ENCODE measurements at places on chromosomes 1 and 21.

GRCh38 chr21:45994759-45995685, 13.5 kb downstream of the COL6A1 start:
- DNase-seq, result no peak

- DNase-seq, result no peak
Observed at GRCh38 chr1:84010136-84010535, 11.2 kb upstream of the TTLL7 start.

DNA sequence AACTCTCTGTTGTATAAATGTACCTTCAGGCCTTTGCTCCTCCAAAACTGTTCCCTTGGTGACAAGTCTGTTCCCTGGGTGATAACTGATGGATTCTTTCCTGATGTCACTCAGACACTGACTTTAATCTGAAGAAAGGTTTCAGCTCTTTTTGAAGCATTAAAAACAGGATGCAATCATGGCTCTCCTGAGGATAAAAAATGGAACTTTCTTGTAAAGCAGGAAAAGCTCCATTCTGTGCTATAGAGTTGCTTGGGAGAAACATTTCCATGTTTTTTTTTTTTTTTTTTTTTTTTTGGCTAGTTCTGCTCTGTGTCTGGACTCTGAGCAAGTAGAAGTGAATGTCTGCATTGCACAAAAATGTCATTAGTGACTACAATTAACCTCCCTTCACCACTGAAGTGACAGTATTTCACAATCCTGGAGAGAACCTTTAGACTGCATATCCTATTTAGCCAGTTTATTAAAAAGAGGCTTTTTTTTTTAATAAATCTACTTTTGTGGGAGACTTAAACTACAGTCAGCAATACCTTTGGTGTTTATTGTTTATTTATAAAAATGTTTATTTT, 101.7 kb upstream of the PRMT6 start:
- no peak for DNase-seq

GRCh38 chr1:153441238-153441755, 19.2 kb downstream of the S100A7 start:
- DNase-seq, result no peak

DNA sequence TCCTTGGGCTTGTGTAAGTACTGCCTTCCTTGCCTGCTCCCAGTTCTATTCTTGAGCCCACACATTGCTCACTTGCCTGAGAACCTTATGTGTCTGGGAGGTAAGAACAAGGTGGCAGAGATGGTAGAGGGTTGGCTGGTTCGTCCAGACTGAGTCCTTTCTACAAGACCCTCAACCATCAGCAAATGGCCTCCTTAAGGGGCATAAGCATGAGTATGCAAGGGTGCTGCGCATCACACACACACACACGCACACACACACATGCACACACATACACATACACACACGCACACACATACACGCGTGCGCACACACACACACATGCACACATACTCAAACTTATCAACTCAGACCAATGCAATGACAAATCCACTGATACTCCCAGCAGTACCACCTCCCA, 56.9 kb downstream of the RHBG start:
- DNase-seq, result no peak

All from lung (tissue), 17 donors.